ENCODE measurements at places on chromosomes 11 and 22.

- DNase-seq = no peak
Measured at GRCh38 chr11:35998634-35999033, 54.8 kb downstream of the LDLRAD3 start.

- DNase-seq = no peak
Measured at GRCh38 chr11:90246468-90246867, 23.6 kb upstream of the CHORDC1 start.

GRCh38 chr11:110870816-110871522 lies 158.7 kb upstream of the ARHGAP20 start:
- DNase-seq = no peak

GRCh38 chr11:93689240-93689639 lies 27.8 kb downstream of the CEP295 start:
- DNase-seq = no peak

GRCh38 chr11:132772703-132773545 lies 759.4 kb downstream of the OPCML start:
- DNase-seq = no peak

DNA sequence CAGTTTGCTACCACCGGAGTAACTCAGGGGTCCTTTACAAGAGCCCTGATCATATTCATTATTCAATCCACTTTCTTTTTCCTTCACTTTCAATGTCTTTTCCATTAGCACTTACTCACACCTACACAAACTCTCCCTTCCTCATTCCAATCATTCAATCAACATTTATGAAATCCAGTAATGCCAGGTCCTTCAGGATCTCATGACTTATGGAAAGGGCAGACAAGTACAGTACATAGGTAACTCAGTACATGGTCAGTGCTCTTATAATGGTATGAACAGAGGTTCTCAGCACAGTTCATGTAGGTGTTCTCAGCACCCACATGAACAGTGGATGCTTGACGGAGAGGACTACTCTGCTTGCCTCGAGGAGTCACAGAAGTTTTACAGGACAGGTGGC lies 106.6 kb downstream of the USP35 start:
- no peak for DNase-seq

GRCh38 chr11:95599959-95600586 lies 189.5 kb downstream of the FAM76B start:
- no peak for DNase-seq

GRCh38 chr11:127118811-127119210 lies 118.2 kb upstream of the KIRREL3 start:
- no peak for DNase-seq

GRCh38 chr11:14422052-14422813 lies 63.2 kb upstream of the RRAS2 start:
- DNase-seq = peak; percentile 52

DNA sequence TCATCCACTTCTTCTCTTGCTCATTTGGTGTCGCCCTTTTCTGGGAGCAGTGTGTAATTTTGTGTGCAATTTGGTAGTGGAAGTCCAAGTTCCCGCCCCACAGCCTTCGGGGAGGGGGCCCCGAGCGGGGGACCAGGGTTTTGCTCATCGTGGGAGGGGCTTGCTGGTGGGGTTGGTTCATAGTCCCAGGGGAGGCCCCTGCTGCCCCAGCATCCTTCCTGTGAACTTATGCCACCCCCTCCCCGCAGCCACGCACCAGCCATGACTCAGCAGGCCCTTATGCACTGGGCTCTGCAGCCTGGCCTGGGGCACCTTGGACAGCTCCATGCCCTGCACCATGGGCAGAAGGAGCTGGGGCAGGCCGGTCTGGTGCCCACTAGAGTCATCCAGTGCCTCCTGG lies 1183.6 kb downstream of the BRD1 start:
- DNase-seq = no peak

Data from left renal pelvis (tissue), 4 donors.